ENCODE measurements at places on chromosomes 11 and 22. TPM values are rescaled to one million over a fixed set of nuclear protein-coding genes. Genes with fewer than 3 reads are reported as not detected.
A peak's percentile ranks its signal among the peaks of the same experiment; 100 is the strongest.

GNG3 gene
- not detected for polyA plus RNA-seq

DNA sequence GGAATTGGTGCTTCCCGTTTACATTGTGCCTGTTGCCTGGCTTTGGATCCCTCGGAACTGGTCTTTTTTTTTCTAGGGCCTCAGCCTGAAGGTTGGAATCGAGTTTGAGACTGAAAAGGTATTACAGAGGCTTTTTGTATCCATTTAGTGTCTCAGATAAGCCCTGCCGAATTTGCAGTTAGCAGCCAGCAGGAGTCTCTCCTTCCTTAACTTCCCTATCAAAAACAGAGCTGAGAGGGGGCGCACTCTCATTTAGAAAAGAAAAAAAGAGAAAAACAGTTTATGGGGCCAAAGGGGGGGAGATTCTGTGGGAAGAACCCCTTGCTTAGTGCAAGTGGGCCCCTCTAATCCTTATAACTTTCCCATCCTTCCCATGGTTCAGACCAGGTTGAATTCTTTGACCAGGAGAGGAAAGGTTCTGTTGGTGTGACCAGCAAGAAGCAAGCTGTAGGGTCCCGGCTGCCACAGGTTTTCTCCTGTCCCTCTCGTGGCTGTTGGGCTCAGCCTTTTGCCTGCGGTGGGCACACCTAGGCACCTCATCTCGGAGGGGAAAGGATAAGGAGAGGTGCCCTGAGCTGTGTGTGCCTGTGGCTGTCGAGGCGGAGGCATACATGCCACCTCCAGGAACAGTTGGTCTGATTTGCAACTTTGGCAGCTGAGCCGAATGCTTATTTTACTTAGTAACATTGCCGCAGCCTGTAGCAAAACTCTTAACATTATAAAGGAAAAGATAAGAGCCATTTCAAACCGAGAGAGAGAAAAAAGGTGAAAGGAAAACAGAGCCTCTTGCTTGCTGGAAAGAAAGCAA is 565.0 kb upstream of the CNTN5 start:
- no peak for DNase-seq

HTR3B gene
- polyA plus RNA-seq, result not detected

GRCh38 chr11:120527111-120527761 is 15.7 kb downstream of the GRIK4 start:
- no peak for DNase-seq

DNA sequence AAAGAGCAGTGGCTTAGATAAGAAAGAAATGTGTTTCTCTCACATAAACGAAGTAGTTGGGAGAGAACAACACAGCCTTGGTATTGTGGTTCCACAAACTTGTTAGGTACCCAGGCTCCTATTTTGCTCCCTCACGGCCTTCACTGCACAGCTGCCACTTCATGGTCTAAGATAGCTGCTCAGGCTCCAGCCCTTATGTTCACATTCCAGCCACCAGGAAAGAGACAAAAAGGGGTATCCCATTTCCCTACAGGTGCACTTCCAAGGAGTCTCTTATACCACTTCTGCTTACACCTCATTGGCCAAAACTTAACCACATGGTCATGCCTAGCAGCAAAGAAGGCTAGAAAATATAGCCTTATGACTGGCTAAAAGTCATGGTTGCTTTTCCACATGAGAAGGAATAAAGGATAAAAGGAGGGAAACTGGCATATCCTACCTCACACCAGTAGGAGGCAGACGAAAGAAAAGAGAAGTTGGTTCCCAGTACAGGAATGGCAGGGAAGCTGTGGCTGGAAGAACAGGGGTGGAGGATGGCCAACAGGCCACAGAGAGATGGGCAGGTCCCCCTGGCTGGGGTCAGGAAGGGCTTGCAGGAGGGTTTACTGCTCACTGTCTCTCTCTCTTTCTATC is 5.4 kb upstream of the HDHD5 start:
- DNase-seq, result no peak

LSP1 gene
- 17.6 TPM for polyA plus RNA-seq

DNA sequence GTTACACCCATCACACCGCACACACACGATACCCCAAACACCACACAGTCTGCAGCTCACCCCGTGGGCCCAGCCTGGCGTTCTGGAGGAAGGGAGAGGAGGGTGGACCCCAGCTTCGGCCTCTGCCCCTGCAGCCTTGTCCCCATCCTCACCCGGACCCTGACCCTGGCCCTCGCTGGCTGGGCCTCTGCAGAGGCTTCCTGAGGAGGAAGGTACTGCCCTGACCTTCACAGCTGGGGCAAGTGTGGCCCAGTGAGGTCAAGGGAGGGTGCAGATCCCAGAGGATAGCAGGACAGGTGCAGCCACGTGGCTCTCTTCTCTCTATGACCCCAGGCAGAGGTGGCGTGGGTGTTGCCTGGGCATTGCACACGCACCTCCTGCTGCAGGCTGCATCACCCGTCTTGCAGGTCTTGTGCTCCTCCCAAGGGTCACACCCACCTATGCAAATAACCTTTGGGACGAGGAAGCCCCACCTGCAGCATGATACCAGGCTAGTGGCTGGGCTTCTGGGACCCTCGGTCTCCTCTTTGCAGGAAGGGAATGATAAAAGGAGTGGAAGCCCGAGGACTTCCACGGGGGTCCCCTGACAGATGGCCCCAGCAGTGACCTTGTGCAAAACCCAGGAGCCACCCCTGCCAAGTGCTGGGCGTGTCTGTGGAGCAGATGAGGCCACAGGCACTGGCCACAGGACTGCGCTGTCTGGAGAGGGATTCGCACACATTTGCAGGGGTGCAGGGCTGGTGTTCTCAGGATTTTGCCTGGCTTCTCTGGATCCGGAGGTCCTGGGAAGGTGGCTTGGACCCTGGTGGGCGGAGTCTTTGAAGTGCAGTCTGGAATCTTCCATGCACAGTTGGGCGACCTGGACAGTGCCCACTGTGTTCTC is 1241.5 kb downstream of the BRD1 start:
- DNase-seq, result no peak

DNA sequence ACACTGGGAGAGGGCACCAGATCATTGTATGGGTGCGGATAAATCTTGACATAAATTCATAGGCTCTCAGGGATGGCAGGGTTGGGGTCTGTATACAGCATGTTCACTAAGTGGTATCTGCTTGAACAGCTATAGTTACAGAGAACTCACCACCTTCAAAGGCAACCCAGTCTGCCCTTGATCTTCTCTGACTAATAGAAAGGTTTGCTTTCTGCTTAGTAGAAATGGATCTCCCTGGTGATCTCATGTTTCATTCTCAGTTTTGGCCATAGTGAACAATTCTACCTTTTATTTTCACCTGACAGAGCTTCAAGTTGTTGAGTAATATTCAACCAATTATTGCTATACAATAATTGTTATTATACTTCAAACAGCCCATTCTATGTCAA is 32.4 kb downstream of the CNTF start:
- DNase-seq, result no peak

APOBEC3H gene
- polyA plus RNA-seq, result not detected

DNA sequence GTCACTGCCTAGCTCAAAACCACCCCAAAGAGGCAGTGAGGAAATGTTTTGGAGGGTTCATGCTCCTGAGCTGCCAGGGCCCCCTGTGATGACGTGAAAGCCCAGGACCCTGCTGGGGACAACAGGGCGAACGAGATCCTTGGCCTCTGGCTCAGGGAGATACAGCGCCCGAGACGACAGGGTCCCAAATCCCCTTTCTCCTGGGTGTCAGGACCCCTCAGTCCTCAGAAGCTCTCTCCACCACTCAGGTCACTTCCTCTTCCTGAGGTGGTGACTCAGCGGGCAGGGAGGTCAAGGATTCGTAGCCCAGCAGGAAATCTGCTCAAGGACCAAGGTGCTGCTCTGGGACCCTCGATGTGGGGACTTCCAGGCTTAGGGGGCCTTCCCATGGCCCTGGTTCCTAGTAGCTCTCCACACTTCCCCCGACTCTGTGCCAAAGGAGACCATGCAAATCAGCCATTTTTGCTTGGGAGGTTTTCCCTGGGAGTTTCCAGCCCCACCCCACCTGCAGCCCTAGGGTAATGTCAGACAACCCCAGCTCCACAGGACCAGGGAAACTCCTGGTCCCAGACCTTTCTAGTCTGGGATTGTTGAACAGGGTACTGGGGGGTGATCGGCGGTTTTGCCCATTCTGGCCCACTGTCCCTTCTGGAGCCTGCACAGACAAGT is 12.8 kb downstream of the BCL9L start:
- peak; percentile 72 for DNase-seq

TMEM41B gene
- 20.6 TPM for polyA plus RNA-seq

MIOX gene
- 0.44 TPM for polyA plus RNA-seq

GRCh38 chr11:100247704-100248103 is 439.4 kb upstream of the ARHGAP42 start:
- DNase-seq, result no peak

DNA sequence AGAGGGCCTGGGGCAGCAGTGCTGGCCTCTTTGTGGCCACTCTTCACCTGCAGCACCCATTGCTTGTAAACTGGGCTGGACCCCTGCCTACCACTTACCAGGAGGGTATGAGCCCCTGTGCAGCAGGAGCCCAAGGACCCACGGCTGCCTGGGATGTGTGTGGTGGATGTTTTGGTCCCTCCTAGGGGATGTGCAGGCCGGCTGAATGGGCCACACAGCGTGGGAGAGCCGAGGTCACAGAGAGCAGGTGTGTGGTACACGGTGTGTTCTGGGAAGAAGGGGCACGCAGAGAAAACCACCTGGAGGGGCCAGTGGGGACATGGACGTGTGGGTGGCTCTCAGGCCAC is 19.3 kb upstream of the GNB1L start:
- DNase-seq, result no peak

DNA sequence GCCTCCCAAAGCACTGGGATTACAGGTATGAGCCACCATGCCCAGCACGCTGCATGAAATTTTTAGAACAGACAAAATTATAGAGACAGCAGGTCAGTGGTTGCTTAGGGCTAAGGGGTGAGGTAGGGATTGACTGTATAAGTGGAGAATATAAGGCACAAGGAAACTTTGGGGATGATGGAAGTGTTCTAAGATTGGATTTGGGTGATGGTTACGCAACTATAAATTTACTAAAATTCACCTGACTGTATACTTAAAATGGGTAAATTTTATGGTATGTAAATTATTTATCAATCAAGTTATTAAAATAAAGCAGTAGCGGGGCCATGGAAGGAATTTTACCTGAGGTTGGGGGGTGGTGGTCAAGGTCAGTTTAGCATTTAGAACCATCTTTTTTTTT is 16.4 kb upstream of the POLD3 start:
- no peak for DNase-seq

MS4A15 gene
- polyA plus RNA-seq, result not detected

GRCh38 chr11:12102588-12103410 is 7.6 kb upstream of the MICAL2 start:
- DNase-seq, result peak; percentile 17

DNA sequence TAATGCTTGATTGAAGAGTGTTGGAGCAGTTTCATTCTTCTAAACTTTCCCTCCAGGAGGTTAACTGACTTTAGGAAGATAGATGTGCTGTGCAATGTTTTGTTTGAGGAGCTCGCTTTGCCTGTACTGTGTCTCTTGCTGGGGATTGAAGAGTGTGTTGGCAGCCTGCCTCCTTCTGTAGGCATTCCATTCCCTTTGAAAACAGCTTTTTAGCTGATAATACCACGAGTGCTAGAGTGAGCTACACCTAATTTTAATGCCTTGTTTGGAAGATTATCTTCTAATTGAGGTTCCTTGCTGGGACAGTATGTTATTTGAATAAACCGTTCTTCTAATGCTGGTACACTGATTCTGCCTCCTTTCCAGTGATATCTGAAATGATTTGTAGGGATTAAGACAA is 7.2 kb downstream of the DDX10 start:
- DNase-seq, result peak; percentile 17

OR8D4 gene
- polyA plus RNA-seq, result not detected

DNA sequence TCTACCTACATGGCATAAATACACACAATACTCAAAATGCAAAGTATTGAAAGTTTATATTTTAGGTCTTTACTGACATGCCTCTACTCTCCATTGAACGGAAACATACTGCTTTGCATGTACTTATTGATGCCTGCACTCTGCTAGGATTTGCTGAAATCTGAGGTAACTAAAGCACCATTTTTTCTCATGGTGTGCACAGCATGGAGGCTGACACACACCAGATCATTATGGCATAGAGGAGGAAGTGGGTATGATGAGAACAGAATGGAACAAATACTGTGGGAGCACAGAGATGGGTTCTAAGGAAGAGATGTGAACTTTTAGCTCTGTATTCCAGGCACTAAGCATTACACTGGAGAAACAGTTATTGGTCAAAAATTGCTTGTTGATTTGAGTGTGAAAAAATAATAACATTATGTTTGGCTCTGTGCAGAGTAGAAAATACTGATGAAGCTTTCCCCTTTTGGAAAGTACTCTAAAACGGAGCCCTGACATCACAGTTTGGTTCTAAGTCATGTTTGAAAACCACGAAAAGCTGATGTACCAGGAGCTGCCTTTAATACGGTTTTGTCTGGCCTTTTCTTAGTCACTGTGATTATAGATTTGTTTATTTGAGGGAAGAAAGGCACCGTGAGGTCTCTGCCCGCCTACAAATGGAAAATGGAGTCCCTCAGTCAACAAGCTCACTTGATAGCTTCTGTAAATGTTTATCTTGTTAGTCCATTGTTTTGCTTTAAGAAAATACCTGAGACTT is 5.6 kb downstream of the OR52R1 start:
- DNase-seq, result no peak
